NCI-H2171 treated with DMSO at 0.1 percent for 48 hours (cell line): ENCODE measurements at places on chromosomes 1 and 21.

DNA sequence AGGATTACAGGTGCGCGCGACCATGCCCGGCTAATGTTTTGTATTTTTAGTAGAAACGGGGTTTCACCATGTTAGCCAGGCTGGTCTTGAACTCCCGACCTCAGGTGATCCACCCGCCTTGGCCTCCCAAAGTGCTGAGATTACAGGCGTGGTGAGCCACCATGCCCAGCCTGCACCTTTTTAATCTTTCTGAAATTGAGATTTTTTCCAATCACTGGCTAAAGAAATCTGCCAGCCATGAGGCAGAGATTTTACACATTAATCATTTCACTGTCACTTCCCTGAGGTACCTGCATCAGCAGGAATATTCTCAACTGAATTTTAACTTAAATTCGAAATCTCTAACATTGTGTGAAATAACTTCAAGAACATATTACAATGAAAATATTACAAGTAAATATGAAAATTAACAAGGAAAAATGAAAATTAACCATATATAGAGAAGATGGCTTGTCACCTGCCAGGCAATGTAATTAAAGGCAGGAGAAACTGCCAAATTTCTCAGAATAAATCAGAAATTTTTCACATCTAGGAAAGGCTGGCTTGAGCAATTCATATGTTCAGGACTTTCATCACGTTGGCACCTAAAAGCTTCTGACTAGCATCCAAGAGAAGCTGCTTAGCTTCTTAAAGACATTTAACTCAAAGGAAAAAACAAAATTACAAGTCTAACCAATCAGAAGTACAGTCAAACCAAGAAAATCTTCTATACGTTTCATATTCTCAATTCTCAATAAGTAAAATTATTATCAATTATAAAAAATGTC, 5.9 kb downstream of the ANKRD13C start:
- no peak for DNase-seq

- DNase-seq = peak; percentile 15
Measured at GRCh38 chr1:231311720-231312431, 25.8 kb downstream of the EXOC8 start.

DNA sequence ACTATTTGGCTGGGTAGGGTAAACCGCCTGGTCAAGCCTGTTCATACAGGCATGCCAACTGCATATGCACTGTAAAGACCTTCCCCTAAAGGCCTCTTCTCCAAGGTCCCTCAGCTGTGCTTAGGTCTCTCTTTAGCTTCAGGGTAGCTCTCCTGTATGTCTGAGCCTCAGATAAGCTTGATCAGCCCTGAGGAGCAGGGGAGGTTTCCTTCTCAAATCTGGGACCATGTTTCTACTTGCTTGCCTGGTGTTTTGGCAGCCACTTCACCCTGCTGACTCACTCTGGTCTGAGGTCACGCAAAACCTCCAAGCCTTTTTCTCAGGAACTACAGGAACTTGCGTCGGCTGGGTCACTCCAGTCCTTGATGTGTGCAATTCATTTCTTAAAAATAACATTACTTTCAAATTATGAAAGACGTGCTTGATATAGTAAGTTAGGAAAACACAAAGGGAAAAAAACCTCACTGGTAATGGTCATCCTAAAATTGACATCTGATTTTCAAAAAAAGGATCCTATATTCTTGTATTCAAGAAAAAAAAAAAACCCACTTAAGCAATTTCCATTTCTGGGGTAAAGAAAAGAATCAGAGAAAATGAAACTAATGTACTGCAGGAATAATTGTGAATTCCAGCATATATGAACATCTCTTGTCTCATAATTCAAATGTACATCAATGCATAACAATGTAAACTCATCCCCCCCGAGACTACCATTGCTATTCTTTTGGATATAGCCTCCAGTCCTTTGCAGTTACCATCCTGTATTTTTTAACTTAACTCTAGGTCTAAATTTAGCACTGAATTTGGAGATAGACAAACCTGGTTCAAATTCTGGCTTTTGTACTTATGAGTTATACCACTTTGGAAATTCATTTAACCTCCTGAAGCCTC, 24.8 kb upstream of the RNF19B start:
- DNase-seq = no peak

GRCh38 chr1:180951186-180951745, 38.6 kb downstream of the KIAA1614 start:
- no peak for DNase-seq

DNA sequence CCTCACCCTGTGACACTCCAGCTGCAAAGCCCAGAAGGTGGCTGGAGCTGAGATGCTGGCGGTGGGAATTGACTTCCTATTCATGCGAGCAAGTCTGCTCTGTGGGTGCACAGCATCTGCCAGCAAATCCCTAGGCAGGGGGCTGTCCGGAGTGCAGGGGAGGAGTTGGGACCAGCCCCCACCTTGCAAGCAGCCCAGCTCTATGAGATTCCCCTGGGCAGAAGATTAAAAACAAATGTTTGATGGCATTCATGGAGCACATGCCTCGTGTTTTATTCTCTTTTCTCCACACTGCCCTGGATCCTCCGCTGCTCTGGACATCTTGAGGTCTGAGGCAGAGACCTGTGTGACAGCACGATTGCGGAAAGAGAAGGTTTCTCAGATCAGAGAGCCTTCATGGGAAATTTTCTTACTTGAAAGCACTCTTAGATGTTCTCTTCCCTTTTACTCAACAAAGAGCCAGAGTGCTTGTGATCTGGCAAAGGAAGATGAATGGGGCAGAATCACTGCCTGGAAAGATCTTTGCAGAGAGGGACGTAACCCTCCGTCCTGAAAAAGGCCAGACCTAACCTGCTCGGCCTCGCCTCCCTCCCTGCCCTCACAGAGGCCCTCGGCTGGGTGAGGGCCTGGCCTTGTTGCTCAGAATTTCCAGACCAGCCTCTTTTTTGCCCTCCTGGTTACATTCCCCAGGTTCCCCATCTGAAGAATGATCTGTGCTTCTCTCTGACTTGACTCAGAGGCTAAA, 597.1 kb downstream of the KIF26B start:
- no peak for DNase-seq
